Islet precursor cell (in vitro differentiated cells): ENCODE measurements at places on chromosomes 6 and 20.

DNA sequence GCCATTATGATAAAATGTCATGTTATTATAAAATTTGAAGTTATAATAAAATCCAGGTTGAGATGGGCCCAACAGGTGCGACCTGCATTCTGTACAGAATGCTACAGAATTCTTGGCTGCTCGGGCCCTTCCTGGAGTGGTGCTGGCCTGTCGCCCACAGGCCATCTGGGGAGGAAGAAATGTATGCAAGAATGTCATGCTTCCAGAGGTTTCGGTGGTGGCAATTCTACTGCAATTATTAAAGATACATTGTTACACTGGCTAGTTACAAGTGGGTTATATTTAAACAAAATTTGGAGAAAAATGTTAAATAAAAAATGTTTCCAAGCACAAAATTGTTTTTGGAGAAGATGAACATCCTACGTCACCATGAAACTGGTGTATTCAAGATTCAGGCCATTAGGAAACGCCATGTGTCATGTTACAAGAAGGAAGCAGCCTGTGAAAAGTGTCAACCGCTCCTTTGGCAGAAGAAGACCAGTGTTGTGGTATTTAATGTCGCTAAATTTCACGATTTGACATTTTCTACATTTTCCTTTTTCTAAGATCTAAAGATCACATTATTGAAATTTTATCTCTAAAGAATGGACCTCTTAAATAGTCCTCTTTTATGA is 7.1 kb downstream of the RAMACL start:
- DNase-seq, result peak; percentile 37

DNA sequence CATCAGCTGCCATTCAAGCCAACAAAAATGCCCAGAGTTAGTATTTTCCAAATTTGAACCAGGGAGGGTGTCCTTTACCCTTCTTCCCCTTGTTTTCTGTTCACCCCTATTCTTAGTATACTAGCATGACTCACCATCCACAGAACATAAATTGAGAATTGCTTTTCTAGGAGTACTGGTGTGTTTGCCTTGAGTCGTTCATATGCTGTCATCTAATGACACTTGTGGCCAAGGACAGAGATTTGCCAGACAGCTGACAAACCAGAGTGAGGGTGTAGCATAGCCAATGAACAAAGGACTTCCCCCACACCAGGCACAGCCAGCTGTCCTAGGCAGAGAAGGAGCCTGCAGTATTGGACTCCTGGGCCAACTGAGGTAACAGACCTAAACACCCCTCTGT is 62.2 kb downstream of the FILIP1 start:
- peak; percentile 83 for DNase-seq

DNA sequence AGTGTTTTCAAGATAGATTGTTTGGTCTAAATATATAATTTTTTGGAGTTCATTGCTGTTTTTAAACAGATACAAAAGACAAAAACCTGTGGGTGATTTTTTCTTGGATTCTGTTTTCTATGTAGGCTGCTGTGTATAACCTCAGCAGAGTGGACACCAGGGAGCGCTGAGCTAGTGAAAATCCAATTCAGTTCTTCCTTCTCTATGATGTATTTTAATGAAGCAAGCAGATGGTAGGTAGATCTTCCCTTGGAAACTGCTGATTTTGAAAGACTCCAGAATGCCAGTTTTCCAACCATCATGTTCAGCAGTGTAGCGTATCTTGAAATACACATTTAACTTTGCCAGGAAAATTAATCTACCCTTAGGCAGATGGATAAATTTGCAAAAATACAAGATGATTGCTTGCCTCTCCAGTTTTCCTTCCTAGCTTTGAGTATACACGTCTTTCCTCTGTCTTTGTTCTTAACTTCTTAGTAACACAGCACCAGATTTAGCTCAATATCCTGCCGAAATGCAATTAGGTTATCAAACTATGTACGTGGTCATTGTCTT is 178.0 kb downstream of the PHF3 start:
- DNase-seq, result no peak

GRCh38 chr6:16621002-16621401 is 140.3 kb downstream of the ATXN1 start:
- DNase-seq, result no peak

GRCh38 chr6:73309535-73309784 is 44.6 kb downstream of the DPPA5 start:
- no peak for DNase-seq

DNA sequence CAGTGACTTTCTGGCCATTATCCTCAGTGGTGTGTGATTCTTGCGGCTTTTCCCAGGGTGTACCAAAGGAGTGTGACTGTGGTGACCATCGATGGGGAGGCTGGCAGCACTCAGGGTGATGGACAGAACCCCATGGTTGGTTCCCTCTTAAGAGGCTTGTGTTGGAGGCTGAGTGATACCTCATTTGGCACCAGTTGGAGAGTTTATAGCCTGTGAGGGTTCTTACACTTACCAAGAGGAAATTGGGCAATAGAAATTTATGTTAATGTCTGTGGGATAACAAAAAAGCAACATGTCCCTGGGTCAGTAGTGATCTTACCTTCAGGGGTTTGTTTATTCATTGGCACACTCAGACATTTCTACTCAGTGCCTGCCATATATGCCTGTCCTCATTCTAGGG is 37.2 kb downstream of the DAAM2 start:
- no peak for DNase-seq

DNA sequence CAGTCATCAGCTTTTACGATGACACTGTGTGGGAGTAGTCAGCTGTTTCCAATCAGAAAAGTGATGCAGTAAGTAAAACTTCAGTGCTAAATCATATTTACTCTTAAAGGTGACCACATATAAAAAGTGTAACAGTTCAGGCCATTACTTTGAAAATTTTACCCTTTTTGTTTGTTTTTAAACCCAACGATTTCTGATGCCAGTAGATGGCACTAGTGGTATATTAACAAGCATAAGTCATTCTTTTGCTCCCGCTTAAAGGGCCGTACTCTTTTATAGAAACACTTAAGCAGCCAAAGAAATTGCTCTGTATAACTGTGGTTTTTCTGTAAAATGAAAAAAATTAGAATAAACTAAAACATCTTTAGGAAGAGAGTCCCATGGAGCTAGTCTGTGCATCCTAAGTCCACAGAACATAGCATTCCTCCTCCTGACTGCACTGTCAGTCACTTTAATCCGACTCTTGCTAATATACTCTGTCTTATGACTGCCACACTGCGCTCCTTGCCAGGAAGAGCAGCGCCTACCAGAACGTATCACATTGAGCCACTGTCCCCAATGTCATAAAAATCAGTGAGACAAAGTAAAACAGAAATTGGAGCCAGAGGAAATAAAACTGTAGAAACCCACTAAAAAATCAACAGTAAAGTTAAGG is 25.0 kb downstream of the HEBP2 start:
- DNase-seq, result no peak
